Activated CD4-positive, alpha-beta T cell treated with anti-CD3 and anti-CD28 coated beads for 1 hour (primary cell): ENCODE measurements at places on chromosomes 5 and 9.

DNA sequence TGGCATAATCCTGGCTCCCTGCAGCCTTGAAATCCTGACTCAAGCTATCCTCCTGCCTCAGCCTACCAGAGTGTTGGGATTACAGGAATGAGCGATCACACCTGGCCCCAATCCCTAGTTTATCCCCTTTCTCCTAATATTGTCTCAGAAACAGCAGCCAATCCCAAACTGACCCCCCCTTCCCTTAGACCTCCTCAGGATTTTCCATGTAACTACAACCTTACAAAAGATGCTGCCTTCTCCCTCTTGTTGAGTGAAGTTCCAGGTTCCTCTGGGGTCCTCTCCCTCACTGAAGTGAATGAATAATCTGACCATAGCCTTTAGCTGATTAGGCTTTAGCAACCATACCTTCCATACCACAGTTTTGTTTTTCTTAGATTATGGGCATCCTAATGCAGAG is 25.9 kb upstream of the MSANTD3 start:
- no peak for DNase-seq

GRCh38 chr5:34496260-34496691 is 159.9 kb upstream of the RAI14 start:
- no peak for DNase-seq

GRCh38 chr5:130992095-130992494 is 173.0 kb downstream of the HINT1 start:
- no peak for DNase-seq

GRCh38 chr5:105680858-105681475 is 1989.8 kb downstream of the EFNA5 start:
- DNase-seq = no peak

DNA sequence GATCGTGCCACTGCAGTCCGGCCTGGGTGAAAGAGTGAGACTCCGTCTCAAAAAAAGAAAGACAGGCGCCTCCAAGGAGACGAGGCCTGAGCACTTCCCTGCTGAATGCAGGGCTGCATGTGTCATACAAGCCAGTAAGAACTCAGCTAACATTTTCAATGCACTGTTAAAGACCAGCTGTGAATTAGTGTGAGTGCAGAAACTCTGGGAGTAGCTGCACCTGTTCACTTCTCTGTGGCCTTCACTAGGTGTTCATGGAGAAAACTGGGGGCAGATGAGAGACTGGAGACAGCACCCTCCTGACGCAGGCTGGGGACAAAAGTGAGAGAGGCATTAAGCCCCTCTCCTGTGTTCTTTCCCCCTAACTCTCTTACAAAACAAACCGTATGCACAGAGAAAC is 41.8 kb downstream of the FBXO10 start:
- no peak for DNase-seq

DNA sequence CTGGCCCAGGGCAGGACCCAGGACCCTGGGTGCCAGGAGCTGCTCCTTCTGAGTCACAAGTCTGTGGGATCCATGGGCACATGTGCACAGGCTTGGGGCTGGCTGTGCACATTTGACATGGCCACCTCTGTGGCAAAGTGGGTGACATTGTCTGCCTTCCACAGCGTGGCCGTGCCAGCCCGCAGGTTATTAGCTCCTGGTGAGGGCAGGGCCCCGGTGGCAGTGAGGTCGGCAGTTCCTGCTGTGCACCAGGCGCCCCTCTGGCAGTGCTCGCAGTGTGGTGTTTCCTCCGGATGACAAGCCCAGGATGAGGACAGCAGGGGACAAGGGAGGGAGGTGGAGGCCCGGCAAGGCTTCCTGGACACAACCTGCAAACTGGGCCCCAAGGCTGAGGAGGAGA is 60.5 kb downstream of the OLFM1 start:
- no peak for DNase-seq

- no peak for DNase-seq
Measured at GRCh38 chr9:127248241-127248640, 16.3 kb upstream of the GARNL3 start.

DNA sequence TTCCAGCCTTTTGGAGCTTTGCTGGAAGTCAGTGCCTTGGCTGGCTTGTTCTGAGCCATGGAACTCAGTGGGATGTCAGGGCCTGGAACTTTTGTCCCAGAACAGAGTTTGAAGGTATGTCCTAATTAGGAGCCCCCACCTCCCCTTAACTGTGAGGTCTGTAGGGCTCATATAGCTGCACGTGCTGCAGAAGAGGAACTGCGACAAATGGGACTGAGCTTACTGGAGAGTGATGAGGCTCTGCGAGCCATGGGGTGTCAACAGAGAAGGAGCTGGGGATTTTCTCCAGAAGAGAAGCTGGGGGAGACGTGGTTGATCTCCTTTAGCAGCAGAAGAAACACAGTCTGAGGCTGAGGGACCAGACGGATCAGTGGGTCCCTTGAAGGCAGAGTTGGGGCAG is 10.9 kb downstream of the TMEM8B start:
- DNase-seq = no peak

DNA sequence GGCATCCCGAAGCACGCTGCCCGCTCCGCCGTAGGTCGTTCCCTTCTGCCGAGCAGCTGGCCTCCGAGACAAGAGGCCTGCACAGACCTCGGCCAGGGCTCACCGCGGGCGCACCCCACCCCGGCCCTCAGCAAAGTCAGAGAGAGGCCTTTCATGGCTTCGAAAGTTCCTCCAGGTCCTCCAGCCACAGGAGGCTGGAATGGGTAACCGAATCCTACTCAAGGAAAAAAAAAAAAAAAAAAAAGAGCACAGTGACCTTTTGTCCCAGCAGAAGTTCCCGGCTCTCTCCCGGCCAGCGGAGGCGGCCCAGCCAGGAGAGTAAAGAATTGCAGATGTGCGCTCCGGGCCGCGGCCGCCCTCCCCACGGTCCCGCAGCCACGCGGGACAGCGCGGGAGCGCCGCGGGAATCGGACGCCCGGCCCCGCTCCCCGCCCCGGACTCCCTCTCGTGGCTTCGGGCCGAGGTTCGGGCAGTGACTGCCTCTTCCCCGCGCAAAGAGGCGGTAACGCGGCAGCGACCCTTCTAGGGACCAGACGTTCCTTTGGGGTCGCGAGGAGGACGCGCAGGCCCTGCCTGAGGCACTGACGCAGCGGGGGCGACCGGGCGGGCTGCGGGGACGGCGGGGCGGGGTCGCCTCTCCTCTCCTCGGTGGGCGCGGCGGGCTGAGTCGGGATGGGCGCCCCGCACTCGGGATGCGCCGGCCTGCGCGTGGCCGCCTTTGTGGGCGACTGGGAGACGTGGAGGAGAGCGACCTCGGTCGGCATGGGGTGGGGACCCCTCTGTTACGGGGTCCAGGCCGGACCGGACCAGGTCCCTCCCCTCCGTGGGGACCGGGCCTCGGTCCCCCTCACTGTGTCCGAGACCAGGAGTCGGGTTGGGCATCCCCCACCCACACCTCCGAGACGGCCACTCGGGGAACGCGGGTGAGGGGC is 754 bp downstream of the GFPT2 start:
- no peak for DNase-seq

DNA sequence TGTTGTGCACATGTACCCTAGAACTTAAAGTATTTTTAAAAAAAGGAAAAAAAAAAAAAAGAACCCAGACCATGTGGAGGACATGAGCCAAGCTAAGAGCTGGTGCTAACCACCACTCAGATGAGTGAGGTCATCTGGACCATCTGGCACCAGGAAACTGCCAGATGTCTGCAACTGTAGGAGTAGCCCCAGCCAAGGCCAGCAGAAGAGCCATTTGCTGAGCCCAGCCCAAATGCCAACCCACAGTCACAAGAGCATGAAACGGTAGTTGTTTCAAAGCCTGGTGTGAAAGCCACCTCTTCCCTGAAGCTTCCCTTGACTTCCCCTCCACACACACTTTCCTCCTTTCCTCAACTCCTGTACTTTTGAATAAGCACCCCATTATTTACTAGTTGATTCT is 69.2 kb upstream of the FCN1 start:
- DNase-seq = no peak

GRCh38 chr5:74123929-74124328 is 497.9 kb downstream of the ARHGEF28 start:
- DNase-seq = no peak

GRCh38 chr9:13586587-13587374 is 307.3 kb upstream of the MPDZ start:
- DNase-seq = no peak

- DNase-seq = no peak
Measured at GRCh38 chr5:176174345-176175025, 63.7 kb upstream of the SIMC1 start.

DNA sequence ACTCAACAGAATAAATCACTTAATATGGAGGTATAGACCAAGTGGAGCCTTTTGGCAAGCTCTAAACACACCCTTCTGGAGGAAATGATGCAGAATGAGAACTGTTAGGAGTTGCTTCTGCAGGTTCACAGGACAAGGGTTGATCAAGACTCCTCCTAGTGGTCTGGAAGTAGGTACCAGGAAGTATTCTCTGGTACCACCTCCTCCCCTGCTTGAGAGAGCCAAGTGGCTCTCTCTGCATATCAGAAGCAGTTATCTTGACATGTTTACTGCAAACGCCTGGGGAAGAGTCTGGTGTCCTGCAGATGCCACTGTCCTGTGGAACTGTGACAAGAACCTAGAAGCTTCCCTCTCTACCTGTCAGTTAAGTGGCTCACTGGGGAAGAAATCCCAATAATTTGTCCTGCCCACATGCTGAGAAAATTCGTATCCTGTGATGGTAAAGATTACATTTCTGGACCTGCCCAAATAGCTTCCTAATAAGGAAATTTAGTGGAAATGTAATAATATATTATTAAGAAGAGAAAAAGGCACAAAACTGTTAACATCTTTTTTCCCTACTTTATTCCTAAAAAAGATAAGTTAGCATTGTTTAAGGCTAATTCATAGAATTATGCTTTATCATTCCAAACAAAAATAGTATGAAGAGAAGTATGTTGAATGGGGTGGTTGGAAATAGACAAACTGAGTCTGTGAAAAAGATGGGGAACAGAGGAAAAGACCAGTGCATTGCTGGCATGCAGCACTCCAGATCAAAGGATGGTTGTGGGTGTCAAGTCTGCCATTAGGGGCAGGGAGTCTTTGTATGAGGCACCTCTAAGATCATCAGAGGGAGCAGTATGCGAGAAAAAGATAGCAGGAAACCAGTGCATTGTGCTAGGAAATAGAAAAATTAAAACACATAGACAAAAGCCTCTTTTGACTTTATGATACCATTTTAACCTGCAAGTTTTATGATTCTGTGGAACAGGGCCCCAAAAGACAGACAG is 118.8 kb downstream of the CDC42SE2 start:
- no peak for DNase-seq

DNA sequence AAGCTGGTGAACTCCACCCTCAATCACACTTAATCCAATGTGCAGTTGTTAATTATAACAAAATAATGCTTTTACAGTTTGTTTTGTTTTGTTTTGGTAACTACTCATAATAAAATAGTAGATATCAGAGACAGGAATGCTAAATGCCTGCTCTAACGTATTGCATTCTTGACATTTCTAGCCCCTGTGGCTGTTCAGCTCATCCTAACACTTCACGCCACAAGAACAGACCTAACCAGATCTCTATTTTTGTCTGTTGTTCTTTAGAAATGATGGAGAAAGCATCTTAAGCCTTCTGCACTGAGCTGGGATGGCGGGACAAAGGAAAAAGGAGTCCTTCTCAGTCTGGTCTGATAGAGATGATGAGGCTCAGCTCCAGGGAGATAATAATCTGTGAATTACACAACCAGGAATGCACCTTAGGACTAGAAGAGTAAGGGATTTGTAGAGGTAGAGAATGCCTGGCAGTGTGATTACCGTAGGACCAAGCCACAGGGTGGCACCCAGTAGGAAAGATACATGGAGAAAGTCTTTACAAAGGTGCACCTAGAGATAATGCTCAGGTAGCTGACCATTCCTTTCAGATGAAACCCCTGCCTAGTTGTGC is 628.8 kb downstream of the PDE4D start:
- DNase-seq = no peak

DNA sequence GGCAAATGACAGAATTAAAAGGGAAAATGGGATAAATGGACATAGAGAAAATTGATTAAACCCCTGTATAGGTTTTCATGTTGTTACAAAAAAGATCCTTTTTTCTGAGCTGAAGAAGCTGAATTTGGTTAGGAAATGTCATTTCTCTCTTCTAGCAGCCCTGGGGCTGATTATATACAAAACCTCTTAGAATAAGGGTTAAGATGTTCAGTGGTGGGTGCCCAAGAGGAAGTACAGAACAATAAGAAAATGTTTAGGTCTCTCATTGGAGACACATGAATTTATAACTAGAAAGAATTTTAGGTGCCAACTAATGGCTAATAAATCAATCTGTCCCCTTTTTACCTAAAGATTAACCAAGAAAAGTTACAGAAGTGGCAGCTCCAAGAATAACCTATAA is 14.2 kb downstream of the ABHD17B start:
- DNase-seq = no peak

- no peak for DNase-seq
Measured at GRCh38 chr5:60141119-60141518, 247.6 kb upstream of the PDE4D start.

GRCh38 chr5:39465097-39465496 is 40.3 kb upstream of the DAB2 start:
- DNase-seq = no peak

- no peak for DNase-seq
Measured at GRCh38 chr5:31754741-31755675, 116.1 kb downstream of the PDZD2 start.

DNA sequence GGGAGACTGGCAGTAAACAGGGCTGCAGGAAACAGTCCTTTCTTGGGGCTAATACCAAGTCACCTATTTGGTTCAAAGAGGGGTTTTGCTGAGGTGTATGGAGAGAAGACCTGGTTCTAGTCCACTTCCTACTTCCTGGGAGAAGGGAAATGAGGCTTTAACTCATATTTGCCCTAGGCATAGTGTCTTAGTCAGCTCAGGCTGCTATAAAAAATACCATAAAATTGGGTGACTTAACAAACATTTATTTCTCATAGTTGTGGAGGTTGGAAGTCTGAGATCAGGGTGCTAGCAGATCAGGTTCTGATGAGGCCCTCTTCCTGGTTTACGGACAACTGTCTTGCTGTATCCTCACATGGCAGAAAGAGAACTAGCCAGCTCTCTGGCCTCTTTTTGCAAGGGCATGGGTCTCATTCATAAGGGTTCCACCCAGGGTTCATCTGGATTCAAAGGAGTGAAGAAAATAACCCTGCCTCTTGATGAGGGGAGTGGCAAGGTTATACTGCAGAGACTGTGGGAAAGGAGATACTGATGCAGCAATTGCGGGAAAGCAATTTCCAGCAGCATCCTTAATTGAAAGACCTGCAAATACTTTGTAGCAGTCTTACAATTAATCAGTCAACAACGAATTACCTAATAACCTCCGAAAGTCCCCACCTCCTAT is 40.5 kb downstream of the ANKDD1B start:
- DNase-seq = no peak

GRCh38 chr5:75034137-75034739 is 18.1 kb downstream of the GCNT4 start:
- no peak for DNase-seq

DNA sequence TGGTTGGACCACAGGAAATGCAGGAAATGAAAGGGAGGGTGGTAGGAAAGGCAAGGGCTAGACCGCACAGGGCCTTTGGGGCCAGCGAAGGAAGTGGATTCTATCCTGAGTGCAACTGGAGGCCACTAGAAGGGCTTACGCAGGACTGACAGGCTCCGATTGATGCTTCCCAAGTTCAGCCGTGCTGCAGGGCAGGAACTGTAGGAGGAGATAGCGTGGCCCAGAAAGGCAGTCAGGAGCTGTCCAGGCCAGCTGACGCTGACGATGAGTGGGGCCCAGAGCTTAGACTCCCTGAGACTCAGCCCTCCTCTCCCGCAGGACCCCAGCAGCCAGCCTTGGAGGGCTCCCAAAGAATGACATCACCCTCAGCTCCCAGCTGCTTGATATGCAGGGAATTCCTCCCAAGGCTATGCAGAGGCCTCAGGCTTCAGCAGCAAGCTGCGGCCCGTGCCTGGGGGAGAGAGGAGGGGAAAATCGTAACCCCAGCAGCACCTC is 48.8 kb downstream of the KCNIP1 start:
- DNase-seq = no peak
